ENCODE measurements at places on chromosomes 7 and 10. TPM values are rescaled to one million over a fixed set of nuclear protein-coding genes. Genes with fewer than 3 reads are reported as not detected.

DNA sequence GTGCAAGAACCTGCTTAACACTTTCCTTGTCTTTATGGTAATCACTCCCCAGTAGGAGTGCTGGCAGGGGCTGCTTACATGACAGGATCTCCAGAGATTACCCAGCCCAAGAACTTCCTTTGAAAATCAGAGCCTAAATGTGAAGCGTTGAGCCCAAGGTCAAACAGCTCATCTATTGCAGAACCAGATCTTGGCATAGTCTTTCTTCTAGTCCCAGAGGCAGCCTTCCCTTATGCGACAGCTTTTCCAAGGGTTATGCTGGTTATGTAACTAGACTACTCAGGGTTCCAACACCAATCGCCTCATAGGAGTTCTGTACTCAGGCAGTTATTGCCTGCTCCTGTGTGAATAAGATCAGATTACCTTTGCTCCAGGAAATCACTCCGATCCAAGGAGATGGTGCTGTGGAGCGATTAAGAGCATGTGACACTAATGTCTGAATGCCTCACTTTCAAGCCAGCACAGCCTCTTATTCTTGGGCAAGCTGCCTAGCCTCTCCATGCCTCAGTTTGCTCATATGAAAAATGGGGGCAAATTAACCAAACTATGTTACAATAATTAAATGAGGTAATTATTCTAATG lies 8.4 kb upstream of the LGI1 start:
- DNase-seq = no peak
- H3K27me3 ChIP-seq = no peaks in the 10 kb centered on the region
- H3K27ac ChIP-seq = no peak overlapping the region
- H3K4me3 ChIP-seq = no peak overlapping the region
- H3K4me1 ChIP-seq = peaks cover 14% of the 10 kb centered on the region

- H3K27me3 ChIP-seq = no peaks in the 10 kb centered on the region
- H3K4me3 ChIP-seq = no peak overlapping the region
- H3K4me1 ChIP-seq = peaks cover 51% of the 10 kb centered on the region
- H3K36me3 ChIP-seq = peaks cover 4% of the 10 kb centered on the region
- H3K27ac ChIP-seq = peak overlapping the region; percentile 73
Observed at GRCh38 chr10:97575127-97575668, 2.6 kb downstream of the ANKRD2 start.

GRCh38 chr7:79182283-79182682 lies 271.2 kb downstream of the MAGI2 start:
- H3K4me1 ChIP-seq = no peaks in the 10 kb centered on the region
- H3K36me3 ChIP-seq = no peaks in the 10 kb centered on the region
- H3K27me3 ChIP-seq = no peaks in the 10 kb centered on the region
- no peak overlapping the region for H3K4me3 ChIP-seq

GRCh38 chr7:35839860-35840854 lies 39.3 kb downstream of the SEPTIN7 start:
- no peak overlapping the region for H3K4me3 ChIP-seq
- H3K27ac ChIP-seq = no peak overlapping the region
- H3K27me3 ChIP-seq = no peaks in the 10 kb centered on the region
- peaks cover 19% of the 10 kb centered on the region for H3K4me1 ChIP-seq
- peaks cover 4% of the 10 kb centered on the region for H3K36me3 ChIP-seq

GARIN1A gene
- total RNA-seq = 8.5 TPM

ATP6V0A4 gene
- total RNA-seq = 5.6 TPM

GRCh38 chr7:156158213-156158612 lies 345.9 kb upstream of the SHH start:
- no peak overlapping the region for H3K27ac ChIP-seq
- H3K27me3 ChIP-seq = peaks cover 12% of the 10 kb centered on the region
- H3K4me3 ChIP-seq = no peak overlapping the region

DNA sequence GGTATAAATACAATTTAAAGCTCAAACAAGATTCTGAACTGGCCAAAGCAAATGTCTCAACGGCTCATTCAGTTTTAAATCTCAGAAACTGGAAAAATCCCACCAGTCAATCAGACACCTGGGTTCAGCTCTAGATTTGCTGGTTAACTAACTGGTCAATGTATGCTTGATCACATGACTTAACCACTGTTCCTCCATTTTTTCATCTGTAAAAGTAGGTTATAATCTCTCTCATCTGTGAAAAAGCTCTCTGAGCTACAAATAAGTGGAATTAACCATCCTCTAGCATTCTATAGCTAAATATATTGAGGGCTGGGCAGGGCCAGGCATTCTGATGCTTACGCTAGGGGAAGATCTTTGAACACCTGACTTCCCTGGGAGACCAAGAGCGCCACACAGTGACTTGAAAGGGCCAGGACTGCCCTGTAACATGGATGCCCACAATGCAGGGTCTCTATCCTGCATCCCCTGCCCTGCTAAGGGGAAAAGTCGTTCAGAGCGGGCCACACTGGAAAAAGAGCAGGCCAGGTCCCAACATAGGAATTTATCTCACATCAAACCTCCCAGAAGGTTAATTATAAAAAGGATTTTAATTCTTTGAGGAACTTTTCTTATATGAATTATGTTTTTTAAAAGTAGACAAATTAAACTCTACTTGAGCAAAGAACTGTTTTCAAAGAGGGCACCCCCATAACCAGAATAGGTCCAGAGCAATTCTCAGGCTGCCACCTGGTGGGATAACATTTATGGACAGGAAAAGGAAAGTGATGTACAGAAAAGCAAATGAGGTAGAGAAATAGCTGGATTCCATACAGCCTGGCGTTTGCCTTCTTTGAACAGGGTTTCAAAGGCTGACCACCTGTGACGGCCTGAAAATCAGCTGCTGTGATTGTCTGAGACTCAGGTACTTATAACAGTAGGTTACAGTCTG lies 1.8 kb downstream of the RP9 start:
- H3K4me3 ChIP-seq = peak overlapping the region; percentile 88
- peaks cover 35% of the 10 kb centered on the region for H3K36me3 ChIP-seq
- peaks cover 14% of the 10 kb centered on the region for H3K4me1 ChIP-seq
- DNase-seq = peak; percentile 57
- no peak overlapping the region for H3K27ac ChIP-seq

DNA sequence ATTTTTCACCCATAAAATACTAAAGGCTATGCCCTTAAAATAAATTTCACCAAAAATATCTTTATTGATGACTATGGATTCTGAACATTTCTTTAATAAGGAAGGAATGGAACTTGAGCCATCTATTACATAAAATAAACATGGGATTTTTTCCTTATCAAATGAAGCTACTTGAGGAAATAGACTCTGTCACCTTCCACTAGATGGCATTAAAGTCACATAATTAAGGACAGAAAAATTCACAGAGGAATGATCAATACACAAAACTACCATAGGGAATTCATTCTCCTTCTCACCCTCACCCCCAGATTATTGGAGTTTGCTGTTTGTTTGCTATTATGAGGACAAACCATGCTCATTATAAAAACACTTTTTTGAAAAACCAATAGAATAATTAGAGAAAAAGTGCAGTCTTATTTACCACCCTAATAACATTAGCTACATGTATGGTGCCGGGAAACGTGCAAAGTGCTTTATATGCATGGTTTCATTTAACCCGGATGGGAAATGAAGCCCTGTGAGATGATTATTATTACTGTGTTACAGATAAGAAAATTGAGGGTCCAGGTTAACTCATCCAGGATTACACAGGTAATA lies 21.1 kb upstream of the FOXI2 start:
- peaks cover 28% of the 10 kb centered on the region for H3K27me3 ChIP-seq
- no peak for DNase-seq
- H3K36me3 ChIP-seq = no peaks in the 10 kb centered on the region
- no peaks in the 10 kb centered on the region for H3K4me1 ChIP-seq
- no peak overlapping the region for H3K27ac ChIP-seq
- no peak overlapping the region for H3K4me3 ChIP-seq

DNA sequence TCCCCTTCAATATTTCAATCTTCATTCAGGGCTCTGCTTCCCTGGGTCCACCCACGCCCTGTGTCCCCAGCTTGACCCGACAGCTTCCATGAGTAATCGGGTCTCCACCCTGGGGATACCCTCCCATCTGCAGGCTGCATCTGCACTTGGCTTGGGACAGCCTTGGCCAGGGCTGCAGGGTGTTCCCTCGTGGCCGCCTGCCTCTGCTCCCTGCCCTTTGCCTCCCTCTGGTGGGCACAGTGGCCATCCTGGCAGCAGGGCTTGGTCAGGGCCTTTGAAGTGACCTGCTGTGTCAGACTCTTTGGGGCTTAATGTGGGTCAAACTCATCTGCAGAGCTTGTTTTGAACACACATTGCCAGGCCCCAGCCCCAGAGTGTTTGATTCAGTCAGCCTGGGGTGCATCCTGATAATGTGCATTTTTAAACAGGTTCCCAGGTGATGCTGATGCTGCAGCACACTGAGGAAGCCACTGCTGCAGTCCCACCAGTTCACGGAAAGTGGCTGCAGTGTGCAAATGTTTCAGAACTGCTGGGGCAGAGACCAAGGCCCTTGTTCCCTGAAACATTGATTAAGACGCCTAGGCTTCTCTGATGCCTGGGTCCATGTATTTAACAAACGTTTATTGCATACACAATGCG lies 80.7 kb upstream of the SEC61G start:
- H3K27ac ChIP-seq = peak overlapping the region; percentile 27
- H3K4me1 ChIP-seq = peaks cover 32% of the 10 kb centered on the region
- H3K36me3 ChIP-seq = no peaks in the 10 kb centered on the region
